ENCODE measurements at places on chromosomes 12 and 14.

DNA sequence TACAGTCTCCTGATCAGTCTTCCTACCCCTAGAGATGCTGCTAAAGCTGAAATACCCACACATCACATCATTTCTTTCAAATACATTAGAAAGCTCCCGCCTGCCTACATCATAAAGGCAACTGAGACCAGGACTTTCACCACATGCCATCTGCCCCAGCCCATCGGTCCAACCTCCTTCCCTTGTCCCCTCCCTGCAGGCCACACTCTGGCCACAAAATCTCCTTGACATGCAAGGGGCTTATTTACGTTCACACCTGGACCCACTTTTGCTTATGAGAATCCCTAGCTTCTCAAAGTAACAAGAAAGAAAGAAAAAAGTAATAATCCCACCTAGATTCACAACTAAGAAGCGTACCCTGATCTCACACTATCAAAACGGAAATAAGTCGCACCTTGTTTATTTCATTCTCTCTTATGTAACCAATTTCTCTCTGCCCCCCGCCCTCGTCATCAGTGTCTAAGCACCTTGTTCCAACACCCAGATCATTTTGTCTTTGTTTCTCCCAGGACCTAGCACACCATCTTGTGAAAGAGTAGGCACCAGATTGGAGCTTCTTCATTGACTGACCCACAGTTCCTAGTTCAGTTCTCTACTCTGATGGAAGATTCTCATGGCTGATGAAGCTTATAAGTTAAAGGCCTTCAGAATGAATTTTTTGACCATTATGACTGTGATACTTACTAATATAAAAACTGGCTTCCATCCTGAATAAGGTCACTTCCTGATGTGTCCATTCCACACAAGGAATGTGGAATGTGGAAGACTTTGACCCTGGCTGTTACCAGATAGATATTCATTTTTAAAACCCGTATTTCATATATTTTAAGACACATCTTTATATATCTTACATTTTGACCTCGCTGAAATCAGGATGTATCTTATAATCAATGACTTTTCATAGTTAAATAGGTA lies 7.7 kb downstream of the WSB2 start:
- DNase-seq, result no peak

DNA sequence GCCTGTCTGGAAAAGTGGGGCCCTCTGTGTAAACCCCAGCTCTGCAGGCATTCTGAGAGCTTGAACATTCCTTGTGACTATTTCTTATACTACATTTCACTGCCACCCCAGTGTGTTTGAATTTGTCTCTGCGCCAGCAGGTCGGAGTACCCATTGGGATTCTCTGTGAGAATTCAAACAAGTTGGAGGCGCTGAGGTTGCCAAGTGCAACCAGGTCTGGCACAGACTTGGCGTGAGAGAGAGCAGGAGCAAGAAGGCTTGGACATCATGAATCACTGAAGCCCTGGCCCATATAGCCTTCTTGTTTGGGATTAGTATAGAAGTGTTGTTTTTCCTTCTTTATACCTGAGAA lies 33.0 kb upstream of the ATP2A2 start:
- no peak for DNase-seq

- peak; percentile 60 for DNase-seq
Measured at GRCh38 chr12:118034429-118035189, 18.1 kb downstream of the RFC5 start.

- no peak for DNase-seq
Measured at GRCh38 chr14:97052001-97052400, 254.8 kb downstream of the VRK1 start.
